ENCODE measurements at places on chromosomes 11 and 22.

DNA sequence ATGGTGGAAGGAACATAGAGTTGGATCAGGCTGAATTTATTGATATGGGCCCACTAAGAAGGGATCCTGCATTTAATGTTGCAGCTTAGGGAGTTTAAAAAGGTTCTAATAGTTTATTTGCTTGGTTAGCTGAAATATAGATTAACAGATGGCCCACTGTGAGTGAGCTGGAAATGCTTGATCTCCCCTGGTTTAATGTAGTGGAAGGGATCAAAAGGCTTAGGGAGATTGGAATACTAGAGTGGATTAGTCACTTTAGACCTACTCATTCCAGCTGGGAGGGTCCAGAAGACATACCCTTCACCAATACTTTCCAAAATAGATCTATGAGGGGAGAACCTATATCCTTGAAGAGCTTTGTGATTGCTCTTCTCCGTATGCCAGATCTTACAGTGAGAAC is 130.1 kb upstream of the ZC3H12C start:
- no peak for DNase-seq

DNA sequence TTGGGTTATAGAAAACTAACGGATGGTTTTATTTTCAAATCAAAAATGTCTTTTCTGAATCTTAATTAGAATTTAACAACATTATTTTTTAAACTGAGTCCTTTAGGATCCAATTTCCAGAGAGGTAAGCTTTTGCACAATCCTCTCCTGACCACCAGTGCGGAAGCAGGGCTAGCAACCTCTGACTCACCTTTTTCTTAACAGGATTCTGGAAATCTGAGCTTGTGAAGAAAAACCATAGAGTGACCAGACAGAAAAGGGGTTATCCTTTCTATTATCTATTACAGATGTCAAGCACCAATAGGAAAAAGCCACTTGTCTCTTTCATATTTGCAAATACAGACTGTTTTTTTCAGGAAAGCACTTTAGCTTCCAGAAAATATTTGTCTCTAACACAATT is 25.3 kb downstream of the ALG9 start:
- no peak for DNase-seq

GRCh38 chr22:31344578-31345330 is 1.4 kb downstream of the PATZ1 start:
- no peak for DNase-seq

DNA sequence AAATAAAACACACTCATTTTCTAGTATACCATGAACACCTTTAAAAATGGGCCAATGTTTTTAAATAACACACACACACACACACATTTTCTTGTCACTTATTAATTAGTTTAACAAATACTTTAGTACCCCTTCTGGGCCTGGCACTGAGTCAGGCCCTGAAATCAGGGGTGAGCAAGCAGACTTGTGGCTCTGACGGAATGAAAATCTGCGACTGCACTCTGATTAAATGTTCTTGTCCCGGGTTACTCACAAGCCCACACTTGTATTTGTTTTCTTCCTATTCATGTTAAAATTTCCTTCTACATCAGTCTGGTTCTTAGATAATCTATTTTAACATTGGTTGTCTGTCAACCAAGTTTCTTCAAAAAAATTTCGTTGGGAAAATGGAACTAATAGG is 43.0 kb upstream of the PDGFD start:
- DNase-seq: no peak

DNA sequence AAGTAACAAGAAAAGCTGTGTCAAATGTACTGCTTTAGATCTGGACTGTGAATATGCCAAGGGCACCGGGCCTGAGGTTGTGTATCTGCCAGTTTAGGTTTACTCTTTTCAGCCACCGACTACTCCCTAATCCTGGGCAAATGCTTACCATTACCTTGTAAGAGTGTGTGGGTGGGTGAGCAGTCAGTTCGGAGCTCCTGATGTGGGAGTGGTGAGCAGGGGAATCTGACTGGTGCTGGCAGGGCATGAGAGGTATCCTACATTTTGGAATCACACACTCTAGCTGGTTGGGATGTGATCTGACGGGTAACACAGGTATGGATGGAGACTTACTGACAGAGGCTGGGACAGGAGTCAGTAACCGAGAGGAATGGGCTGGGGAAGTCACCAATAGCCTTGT is 2.6 kb upstream of the FAM180B start:
- DNase-seq: no peak

DNA sequence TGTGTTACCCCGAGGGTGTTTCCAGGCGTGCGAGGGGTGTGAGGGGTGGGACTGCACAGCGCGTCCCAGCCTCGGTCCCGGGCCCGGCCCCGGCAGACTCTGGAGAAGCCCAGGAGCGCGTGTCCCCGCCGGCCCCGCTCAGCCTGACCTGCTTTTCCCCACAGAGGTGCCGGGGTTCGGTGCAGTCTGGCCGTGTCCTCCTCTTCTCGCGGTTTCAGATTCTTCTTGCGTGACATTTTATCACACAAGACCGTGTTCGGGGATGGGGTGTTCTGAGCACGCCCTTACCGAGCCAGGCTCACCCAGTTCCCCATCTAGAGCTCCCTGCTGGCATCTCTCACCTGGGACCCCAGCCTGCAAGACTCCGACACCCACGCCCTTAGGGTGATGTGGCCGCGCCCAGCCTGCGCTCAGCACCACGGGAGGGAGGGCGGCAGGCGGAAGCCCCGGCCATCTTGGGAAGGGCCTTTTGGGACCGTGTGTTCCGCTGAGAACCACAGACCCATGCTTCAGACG is 775.6 kb downstream of the BRD1 start:
- DNase-seq: no peak

GRCh38 chr11:121237686-121238658 is 54.6 kb upstream of the SC5D start:
- DNase-seq: no peak

- DNase-seq: no peak
Observed at GRCh38 chr11:60809691-60810090, 24.6 kb downstream of the MS4A10 start.

- no peak for DNase-seq
Observed at GRCh38 chr11:74520316-74520715, 26.8 kb upstream of the LIPT2 start.

DNA sequence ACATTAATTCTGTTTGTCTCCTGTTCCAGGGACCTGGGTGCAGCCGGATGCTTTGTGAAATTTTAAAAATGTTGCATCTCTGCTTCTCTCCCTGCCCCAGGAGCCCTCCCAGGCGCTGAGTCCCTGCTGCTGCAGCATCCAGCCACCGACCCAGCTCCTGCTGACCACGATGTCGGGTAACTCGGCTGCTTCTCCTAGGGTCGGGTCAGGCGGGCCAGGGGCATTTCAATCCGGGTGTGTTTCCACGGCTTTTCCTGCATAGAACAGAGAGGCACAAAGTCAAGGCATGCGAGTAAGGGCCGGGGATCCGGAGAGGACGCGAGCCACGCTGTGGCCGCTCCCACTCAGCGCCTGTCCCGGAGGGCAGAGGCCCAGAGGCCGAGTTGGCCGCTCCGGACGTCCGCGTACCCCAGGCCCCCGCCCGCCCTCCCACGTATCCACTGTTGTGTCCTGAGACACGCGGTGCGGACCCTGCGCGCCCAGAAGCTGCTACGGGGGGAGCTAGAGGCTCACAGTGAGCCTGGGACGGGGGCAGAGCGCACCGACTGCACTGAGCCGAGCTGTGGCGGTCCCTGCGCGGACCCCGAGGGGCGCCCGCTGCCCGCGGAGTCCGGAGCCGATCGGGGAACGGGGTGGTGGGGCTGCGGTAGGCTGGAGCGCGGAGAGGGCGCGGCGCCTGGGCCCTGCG is at the start of gene POU2AF3:
Gene POU2AF3 (plus strand): TSS at position 134 of the 688 bp plus-strand sequence. CDS start 36 bp downstream, at position 170.
- no peak for DNase-seq

GRCh38 chr11:58958500-58958899 is 19.2 kb downstream of the GLYATL1 start:
- no peak for DNase-seq

GRCh38 chr22:30889268-30889995 is 79.1 kb downstream of the MORC2 start:
- no peak for DNase-seq

DNA sequence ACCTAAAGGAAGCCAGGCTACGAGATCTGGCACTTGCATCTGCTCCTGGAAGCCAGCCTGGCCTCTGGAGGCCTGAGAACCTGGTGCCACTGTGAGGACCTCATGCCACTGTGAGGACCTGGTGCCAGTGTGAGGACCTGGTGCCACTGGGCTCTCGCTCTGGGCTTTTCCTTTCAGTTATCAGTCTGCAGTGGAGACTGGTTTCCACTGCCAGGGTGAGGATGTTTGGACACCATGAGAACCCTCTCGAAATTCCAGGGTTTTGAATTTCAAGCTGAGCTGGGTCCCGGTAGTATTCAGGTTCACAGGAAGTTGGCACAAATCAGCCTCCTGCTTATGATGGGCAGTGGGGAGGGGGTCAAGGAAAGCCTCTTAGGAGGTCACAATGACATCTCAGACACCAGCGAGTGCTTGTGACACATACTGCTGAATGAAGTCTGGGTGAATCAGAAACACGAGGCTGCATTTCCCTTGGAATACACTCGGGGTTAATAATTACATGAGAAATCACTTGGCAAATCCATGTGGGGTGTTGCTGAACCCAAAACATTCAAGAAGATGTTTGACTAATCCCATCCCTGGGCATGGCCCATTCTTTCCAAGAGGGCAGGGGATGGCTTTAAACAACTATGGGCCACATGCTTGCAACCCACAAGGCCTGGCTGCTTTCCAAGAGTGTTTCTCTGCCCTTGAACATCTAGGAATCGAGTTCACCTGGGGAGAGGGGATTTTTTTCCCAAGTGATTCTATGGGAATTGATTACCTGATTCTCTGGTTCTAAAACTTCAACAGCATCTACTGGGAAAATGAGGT is 60.2 kb downstream of the LINC01488 start:
- DNase-seq: no peak

- no peak for DNase-seq
Observed at GRCh38 chr11:46381819-46382645, 563 bp downstream of the MDK start.

GRCh38 chr11:128420951-128421350 is 166.4 kb downstream of the ETS1 start:
- DNase-seq: no peak

- no peak for DNase-seq
Observed at GRCh38 chr11:87779276-87780067, 395.8 kb downstream of the RAB38 start.

DNA sequence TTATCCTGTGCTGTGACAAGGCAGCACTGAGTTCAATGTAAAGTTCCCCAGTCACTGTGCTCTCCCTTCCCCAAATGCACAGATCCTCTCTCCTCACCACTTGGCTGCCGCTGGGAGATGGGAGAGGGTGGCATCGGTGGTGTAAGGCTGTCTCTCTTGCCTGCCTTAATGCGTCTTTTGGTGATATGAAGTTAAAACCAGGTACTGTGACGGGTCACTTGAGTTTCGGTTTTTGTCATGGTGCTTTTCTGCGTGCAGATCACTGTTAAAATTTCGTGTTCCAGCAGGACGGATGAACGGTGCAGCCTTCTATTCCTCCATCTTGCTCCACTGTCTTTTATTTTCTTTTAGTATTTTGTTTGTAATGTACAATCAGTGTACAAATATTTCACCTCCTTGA is 18.6 kb downstream of the GLB1L2 start:
- no peak for DNase-seq

Data from T47D (cell line).